ENCODE measurements at places on chromosomes 7 and 10.
A peak's percentile ranks its signal among the peaks of the same experiment; 100 is the strongest.

DNA sequence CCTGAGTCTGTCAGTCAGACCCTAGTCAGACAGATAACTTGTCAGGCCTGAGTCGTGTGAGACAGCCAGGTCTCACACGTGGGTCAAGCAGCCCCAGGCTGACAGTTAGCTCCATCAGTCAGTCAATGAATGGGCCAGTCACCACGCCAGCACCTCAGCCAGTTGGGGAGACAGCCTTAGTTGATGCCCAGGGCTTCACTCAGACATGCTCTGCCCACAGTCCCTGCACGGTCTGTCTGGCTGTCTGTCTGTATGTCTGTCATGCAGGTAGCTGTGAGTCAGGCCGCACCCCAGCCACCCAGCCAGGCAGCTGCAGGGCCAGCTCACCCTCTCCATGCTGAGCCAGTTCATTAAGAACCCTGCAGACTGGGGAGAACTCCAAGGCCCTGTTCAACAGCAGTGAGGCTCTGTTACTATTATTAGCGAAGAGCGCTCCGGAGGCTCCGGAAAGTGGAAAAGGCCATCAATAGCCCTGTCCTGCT, 141.1 kb upstream of the PCBD1 start:
- DNase-seq: no peak

GRCh38 chr10:74051736-74052342, 53.9 kb downstream of the VCL start:
- no peak for DNase-seq

DNA sequence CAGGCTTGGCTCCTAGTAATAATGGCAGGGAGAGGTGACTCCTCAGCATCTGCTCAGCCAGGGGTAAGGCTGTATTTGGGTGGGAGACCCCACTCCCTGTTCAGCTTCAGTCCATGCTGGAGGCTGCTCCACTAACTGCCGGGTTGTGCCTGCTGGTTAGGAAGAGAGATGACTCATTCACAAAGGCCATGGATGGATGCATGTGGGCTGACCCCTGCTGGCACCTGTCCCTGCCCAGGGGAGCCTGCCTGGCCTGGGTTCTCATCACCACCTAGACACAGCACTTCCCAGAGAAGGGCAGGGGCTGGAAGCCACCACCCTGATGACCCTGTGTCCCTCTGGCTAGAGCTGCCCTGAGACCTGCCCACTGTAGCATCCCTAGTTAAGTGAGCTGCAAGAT, 59.0 kb downstream of the VSTM4 start:
- DNase-seq: no peak

- no peak for DNase-seq
Measured at GRCh38 chr10:48623607-48624132, 18.8 kb upstream of the ARHGAP22 start.

DNA sequence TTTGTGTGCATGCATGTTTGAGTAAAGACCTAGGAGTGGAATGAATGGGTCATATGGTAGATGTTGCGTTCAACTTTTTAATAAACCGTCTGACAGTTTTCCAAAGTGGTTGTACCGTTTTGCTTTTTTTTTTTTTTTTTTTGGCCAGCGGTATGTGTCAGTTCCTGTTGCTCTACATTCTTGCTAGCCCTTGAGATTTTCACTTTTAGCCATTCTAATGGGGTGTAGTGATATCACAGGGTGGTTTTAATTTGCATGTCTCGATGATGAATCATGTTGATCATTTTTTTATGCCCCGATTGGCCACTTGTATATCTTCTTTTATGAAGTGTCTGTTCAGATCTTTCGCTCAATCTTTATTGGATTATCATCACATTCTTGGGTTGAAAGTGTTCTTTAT, 320.7 kb downstream of the CAMK1D start:
- DNase-seq: no peak

- DNase-seq: no peak
Measured at GRCh38 chr10:4201866-4202825, 417.1 kb upstream of the KLF6 start.

- DNase-seq: no peak
Measured at GRCh38 chr7:147279964-147280374, 1163.4 kb downstream of the CNTNAP2 start.

- no peak for DNase-seq
Measured at GRCh38 chr7:106420736-106421135, 136.0 kb upstream of the NAMPT start.

GRCh38 chr10:517872-518475, 171.5 kb downstream of the DIP2C start:
- DNase-seq: no peak

- DNase-seq: no peak
Measured at GRCh38 chr7:16940776-16941175, 59.0 kb upstream of the AGR3 start.

DNA sequence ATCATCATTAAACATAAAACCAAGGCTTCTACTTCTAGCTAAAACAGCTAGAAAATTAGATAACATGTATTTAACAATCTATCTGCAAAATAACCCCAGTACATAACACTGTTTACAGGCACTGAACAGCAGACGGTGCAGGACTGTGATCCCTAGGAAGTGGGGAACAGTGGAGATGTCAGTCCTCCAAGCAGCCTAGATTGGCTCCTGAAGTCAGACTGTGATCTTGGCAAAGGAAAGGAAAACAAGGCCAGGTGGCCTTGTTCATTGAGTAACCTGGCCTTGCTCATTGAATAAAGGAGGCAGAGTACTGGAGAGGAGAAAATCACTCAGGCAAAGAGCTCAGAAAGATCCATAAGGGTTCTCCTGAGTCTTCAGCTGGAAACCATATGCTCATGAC, 77.7 kb upstream of the DIP2C start:
- DNase-seq: no peak

DNA sequence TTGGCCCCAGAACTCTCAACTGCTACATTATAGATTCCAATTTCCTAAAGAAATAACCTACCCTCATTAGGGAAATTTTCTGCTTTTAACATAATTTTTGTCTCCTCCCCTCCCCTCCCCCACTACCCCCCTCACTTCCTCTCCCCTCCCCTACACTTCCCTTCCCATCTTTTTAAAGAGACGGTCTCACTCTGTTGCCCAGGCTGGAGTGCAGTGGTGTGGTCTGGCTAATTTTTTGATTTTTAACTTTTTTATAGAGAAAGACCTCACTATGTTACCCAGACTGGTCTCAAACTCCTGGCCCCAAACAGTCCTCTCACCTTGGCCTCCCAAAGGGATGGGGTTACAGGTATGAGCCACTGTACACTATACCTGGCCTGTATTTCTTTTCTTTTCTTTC, 30.5 kb upstream of the C1GALT1 start:
- DNase-seq: no peak

DNA sequence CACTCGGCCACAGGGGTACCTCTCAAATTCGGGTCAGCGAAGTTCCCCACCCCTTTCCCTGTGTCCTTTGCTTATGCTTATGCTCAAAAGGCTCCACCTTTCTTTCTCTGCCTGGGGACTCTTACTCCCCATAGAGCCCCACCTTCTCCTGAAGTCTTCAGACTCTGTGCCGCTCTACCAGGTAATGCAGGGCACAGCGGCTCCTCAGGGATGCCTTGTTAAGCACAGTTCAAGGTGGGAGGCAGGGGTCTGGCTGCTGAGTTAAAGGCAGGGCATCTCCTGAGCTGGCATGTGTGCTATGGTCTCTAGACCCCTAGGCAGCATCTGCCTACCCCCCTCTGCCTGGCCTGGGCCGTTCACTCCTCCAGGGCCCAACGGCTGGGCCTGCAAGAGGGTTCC, 3.0 kb upstream of the CXCL12 start:
- DNase-seq: no peak

GRCh38 chr10:4074545-4075407, 289.8 kb upstream of the KLF6 start:
- DNase-seq: no peak

DNA sequence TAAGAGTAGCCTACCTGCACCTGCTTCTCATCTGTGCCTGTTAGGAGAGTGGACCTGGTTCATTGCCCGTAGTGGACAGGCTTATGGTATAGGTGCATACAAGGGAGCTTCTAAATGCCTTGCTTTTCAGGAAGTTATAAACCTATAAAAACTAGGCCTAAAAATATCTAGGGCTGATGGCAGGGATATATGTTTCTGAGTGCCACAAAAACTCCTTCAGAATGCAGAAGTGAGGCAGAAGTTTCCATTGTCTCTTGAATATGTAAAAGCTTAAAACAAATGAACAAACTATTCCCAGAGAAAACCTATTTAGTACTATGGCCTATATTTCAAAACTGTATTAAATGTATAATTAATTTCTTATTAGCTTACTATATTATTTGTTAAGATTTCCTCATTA, 91.8 kb downstream of the RNLS start:
- DNase-seq: no peak

DNA sequence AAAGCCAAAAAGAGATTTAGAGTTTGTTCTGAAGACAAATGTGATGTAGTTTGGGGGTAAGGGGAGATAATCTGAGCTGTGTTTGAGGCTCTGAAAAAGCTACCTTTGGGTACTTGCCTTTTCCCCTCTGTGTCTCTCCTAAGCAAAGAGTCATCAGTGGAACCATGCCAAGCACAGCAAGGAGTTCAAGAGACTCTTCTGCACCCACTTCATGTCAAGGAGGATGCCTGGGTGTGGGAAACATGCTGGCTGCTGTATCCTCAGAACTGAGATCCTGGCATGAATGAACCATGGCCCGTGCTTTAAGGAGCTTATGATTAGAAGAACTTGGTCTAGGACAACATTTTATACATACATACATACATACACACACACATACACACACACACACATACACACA, 142.9 kb downstream of the NOC3L start:
- DNase-seq: no peak

DNA sequence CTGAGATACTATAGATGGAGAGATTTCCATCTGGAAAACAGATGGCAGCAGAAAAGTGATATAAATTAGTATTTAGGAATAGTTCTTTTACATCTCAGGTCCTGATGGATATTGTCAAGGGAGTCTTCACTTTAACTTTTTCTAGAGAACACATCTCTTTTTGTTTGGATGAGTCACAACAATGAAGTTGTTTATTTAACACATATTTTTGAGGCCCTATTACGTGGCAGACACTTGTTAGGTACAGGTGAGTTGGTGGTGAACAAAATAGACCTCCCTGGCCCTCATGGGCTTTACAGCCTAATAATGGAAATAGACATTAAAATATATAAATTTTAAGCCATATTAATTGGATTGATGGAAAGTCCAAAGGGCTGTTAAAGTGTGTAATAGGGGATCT, 168.3 kb downstream of the VTI1A start:
- no peak for DNase-seq

DNA sequence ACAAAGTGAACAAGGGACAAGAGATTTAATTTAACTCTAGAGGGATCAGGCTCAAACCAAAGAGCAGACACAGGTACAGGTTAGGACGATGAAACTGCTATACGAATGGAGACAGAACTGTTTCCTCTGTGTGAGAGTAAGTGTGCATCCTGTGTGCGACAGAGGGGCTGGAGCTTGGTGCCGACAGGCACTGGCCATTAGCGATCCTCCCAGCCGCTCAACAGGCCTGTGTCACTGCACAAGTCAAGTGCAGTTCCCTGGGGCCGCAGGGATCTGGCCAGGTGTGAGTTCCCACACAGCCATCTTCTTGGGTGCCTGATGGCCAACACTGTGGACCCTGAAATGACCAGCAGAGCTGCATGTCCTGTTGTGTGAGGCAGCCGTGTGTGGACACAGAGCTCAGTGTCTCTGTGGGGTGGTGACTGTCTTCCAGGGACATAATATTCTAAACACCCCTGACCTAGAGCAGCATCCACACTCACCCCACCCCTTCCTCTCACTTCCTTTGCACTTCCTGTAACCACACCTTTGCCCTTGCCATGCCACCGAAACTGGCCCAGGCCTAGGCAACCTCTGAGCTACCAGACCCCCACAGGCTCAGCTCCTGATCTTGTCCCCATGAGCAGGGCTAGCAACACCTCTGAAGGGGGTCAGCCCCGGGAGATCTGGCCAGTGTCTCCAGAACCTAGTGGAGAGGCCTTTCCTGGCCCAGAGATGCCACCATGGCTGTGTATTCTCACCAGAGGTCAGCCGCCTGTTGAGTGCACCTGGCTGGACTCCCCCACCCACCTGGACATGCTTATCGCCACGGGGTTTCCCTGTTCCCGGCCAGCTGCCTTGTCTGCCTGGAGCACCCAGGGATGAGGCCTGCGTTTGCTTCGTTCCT, 11.7 kb upstream of the TBRG4 start:
- DNase-seq: no peak

- DNase-seq: peak; percentile 2
Measured at GRCh38 chr7:118286131-118286530, 61.6 kb downstream of the ANKRD7 start.

- DNase-seq: no peak
Measured at GRCh38 chr10:78464856-78465267, 431.2 kb downstream of the RPS24 start.

DNA sequence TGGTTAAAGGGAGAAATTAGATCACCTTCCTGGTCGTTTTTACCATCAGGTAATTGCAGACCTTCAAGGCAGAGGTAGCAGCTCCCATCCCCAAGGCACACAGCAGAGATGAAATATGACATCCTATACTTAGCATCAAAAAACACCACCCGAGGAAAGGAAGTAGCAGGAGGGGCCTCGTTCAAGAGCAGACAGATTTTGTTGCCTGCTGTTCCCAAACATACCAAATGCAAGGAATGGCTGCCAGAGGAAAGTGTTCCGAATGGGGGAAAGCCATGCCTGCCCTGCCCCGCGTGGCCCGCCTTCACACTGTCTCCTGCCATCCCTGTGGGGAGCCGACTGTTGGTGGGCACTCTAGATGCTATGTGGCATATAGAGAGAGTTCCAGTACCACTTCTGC, 18.0 kb downstream of the FKBP6 start:
- no peak for DNase-seq

GRCh38 chr10:42941295-42941644, 135.6 kb upstream of the RET start:
- no peak for DNase-seq

GRCh38 chr7:107286751-107287621, 118.2 kb downstream of the HBP1 start:
- DNase-seq: no peak

DNA sequence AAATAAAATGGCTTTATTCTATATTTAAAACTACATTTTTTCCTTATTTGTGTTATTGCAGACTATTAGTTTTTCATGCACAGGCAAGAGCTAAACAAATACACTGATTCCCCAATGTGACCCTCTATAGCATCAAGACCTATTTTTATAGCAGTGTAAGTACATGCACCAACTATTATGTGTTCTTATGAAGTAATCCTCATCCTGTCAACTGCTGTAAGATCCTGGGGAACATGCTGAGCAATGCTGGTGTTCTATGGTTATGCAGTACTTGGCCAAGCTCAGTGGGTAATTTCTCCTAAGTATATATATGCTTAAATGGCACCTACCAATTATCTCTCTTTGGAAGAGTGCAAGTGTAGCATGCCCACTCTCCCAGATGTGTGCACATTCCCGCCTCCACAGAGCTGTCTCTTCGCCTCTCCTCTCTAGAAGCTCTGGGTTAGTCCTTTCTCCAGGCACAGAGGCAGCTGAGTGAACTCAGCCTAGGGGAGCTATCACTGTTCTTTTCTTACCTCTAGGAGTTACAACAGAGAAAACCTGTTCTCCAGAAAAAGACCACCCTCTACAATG, 428.8 kb downstream of the KCNMA1 start:
- DNase-seq: no peak

DNA sequence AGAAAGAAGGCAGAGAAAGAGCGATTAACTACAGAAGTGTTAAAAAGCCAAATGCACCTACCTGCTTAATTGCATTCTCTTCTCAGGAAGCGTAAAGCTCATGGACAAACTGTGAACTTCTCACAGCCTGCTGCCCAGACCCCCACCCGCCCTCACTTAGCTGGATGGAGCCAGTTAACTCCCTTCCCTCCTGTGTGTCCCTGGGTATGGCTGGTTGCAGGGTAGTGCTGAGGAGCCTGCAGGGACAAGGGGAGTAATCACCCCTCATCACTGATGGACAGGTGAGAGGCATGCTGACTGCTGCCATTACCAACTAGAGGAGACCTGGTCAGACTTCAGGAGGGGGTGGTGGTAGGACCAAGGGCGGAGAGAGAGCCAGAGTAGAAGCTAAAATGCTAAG, 37.5 kb downstream of the ENO4 start:
- DNase-seq: no peak

All from GM20000 (cell line).